ENCODE measurements at places on chromosomes 13 and 19.

GRCh38 chr19:2455851-2456570, 748 bp downstream of the LMNB2 start:
- DNase-seq, result peak; percentile 47

- DNase-seq, result no peak
Observed at GRCh38 chr13:55120631-55121030, 2020.1 kb upstream of the PRR20A start.

DNA sequence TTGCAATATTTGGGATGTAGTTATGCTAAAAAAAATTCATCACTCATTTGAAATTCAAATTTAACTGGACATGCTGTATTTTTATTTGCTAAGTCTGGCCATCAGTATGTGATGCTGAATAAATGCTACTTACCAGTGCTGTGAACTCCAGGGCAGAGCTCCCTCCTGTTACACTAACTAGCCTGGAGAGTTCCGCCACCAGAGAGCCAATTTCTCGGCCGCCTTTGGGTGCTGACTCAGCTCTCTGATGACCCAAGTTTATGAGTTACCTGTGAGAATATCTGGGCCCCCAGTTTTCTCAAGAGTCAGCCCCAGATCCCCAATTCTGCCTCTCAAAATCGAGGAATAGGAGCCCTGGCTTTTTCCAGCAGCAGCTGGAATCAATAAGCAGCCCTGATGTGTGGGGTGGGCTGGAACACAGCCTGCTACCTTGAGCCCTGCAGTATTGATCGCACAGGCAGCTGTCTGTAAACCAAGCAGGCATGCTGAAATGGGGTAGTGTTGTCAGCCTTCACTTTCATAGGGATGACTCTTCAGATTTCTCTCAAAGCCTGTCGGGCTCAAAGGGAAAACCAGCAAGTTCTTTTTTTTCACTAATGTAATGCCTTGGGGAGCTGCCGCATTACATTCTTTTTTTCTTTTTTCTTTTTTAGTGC, 113.7 kb downstream of the DNAJC15 start:
- no peak for DNase-seq

DNA sequence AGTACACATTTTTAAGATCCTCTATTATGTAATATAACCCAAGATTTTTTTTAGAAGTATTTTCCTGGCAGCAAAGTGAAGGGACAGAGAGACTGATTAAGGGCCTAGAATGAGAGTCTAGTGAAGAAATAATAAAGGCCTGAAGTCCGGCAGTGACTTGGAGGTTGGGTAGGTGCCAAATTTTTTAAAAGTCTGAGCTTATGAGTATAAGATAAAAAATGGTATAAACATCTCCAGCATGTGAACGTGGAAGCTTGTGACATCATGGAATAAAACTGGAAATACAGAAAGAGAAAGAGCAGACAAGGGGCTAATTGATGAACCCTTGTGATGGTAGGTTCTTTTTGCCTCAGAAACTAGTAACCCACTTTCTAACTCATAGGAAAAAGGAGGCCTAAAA, 174.6 kb downstream of the SUCLA2 start:
- DNase-seq, result no peak

- no peak for DNase-seq
Observed at GRCh38 chr13:90715485-90715884, 632.0 kb upstream of the MIR17HG start.

DNA sequence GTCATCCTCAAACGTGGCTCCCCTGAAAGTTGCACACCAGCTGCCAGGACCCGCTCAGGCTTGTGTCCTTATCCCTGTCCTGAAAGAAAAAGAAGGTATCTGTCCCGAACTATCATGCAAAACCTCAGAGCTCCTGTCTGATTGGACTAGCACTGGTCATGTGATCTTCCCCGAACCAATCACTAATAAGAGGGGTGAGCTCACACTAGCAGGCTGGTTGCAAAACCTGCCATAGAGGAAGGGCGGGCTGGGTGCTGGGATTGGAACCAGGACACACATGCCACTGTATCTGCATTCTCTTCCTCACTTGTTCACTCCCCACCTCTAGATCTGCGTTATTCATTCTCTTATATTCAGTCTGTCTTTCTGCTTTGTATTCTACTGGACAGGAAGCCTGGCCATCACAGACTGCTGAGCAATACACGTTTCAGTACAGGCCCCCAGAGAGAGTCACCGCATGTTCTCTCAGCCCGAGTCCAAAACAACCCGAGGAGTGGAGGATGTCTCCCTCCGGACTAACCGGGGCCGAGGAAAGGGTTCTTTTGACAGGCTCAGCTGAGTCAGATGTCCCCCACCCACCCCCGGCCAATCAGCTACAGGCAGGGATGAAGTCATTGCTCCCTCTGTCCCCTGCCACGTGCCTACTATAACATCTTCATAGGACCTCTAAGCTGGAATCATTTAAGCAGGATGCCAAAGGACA, 97.7 kb downstream of the SIPA1L3 start:
- no peak for DNase-seq

DNA sequence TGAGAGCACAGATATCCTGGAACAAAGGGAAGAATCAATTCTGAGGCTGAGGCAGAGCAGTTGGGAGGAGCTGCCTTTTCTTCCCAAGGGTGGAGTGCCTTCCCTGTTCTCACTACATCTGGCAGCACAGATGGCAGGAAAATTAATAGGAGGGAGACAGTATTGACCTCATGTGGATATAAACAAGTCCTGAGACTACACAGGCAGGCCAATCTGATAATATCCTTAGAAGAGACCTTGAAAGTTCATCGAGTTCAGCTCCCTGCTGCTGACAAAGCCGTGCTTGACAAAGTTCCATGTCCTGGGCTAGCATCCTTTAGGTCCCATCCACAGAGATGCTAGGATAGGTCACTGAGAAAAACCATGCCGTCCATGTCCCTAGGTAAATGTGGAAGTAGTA, 1451.5 kb downstream of the EFNB2 start:
- no peak for DNase-seq

GRCh38 chr13:22077764-22078163, 406.9 kb downstream of the FGF9 start:
- DNase-seq, result no peak

GRCh38 chr19:45681391-45682015, 10.2 kb downstream of the SNRPD2 start:
- DNase-seq, result peak; percentile 87
